Right kidney (tissue), 9 donors: ENCODE measurements at places on chromosomes 6 and 20.

- DNase-seq = no peak
Measured at GRCh38 chr6:119067091-119067490, 11.4 kb downstream of the FAM184A start.

DNA sequence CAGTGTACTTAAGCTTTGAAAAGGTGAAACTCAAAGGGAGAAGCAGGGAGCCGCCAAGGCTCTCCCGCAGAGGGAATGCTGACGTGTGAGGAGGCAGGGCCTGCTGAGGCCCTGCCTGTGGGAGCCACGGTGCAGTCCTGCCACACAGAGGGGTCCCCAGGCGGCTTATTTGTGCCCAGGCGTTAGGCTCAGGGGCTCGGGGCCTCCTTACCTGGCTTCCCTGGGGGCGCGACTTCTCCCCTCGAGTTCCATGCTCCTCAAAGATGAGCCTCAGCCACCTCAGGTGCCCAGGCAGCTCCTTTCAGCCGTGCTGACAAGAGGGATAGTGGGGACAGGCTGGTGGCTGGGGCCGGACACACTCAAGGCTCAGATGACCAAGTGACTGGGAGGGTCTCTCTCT, 2.2 kb upstream of the KIF25 start:
- DNase-seq = no peak

- DNase-seq = no peak
Measured at GRCh38 chr6:166045860-166046200, 121.8 kb downstream of the TBXT start.

DNA sequence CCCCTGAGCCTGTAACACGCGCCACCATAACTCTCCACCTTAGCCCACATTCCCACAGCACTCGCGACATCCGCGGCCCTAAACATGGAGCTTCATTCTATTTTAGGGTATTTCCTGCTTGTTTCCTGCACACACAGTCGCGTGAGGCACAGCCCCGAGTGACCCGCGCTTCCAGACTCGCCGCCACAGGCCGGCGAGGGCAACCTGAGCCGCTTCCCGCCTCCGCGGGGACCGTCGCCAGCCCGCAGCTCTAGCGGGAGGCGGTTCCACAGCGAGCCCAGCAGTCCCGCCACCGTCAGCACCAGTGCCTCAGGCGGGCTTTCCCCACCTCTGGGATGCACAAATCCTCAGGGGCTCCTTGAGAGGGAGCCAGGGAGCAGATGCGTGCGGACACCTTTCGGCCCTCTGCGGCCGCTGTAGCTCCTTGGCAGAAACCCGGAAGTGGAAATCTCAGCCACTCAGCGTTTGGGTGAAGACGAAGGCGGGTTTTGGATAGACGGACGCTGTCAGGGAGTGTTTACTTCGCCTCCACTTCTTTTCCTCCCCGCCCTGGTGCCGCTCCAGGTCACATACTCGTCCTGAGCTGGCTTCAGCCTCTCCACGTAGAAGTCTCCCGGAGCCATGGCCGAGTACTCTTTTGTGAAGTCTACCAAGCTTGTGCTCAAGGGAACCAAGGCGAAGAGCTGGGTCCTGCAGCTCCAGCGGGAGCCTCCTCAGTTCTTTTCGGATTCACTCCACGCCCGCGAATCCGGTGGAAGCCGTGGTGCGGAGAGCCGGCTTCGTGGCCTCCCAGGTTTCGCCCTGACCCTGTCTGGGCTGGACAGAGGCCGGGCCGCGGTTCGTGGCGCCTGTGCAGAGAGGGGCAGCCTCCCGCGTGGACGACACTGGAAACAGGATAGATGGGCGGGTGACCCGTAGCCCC, 2177.4 kb upstream of the DEFB115 start:
- DNase-seq = no peak

DNA sequence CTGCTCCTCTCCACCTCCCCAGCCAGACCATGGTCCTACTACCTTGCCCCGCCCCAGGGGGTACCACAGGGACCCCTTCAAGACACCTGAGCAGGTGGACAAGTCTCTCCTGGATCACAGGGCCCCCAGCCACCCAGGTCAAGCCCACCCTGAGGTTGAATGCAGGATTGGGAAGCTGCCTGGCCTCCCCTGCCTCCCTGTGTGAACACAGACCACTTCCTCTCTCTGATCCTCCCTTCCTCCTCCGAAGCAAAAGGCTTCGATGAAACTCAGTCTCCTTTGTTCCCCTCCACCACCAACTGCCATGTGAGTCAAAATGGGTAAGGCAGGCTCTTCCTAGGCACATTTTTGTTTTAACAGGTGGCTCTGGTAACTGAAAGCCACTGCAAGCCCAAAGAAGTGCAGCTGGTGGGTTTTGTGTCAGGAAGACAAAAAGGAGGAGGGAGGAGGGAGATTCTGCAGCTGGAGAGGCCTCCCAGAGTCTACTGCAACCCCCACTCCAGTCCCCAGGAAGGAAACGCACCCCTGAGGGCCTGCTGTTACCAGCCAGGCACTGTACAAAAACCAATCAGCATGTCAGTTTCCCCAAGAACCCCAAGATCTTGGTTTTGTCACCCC, 5.4 kb downstream of the ADA start:
- DNase-seq = no peak

DNA sequence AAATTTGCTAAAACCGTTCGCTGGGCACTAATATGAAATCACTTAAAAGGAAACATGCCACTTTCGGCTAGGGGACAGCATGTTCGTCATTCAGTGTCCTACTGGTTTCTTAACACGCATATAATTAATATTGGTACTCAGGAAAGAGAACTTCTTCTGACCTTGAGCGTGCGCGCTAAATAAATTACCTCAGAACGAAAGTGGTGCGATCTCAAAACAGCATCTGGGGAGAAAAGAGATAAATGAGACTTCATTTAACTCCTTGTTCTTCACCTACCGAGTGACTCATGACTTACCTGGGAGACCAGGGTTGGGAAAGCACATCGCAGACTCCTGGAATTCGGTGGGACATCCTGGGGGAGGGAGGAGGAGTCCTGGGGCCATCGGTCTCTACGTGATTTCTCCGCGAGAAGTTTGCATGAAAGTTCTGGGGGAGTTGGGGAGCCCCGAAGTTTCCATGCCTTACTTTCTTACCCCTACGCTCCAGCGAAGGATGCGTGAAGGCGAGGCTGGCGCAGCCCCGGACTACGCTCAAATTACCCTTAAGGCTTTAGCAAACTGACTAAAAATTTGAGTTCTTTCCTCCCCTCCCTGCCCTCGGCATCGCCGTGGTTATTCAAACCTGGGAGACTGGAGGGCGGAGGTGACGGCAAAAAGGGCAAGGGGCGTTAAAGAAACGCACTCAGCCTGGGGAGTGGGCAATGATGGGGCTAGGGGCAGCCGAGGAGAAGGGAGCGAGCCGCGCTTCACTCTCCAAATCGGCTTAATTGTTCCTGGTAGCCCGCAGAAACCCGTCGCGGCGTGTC, 1.1 kb upstream of the BEND6 start:
- DNase-seq = no peak

- no peak for DNase-seq
Measured at GRCh38 chr6:75472885-75473284, 20.7 kb downstream of the FILIP1 start.

DNA sequence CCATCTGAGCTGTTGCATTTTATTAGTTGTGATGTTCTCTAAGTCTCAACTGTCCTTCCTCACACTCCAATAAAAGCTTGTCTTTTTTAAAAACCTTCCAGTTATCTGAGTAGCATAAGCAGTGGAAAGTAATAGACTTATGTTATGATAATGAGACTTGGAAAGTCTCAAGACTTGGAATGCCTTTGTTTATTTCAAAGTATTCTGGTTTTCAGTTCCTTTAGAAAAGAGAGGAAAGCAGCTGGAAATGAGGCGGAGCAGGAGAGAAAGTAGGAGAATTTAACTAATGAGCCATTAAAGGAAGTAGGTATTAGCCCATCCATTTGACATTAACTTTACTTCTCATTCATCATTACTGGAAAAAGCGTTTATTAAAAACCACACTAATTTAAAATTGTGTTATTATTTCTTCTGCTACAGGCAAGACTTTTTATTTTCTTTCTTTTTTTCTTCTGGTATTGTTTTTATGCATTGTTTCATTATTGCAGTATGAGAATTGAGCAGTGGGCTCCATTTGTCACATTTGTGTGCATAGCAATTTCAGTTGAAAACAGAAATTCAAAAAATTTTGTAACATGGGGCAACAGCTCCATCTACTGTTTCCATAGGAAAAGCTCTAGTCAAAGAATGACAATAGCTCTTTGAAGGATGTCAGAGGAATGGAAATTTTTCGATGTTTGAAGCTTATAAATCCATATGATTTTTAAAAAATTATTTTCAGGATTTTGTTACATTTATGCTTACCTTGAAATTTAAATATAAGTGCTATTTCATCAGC, 194.8 kb downstream of the COL9A1 start:
- DNase-seq = no peak

DNA sequence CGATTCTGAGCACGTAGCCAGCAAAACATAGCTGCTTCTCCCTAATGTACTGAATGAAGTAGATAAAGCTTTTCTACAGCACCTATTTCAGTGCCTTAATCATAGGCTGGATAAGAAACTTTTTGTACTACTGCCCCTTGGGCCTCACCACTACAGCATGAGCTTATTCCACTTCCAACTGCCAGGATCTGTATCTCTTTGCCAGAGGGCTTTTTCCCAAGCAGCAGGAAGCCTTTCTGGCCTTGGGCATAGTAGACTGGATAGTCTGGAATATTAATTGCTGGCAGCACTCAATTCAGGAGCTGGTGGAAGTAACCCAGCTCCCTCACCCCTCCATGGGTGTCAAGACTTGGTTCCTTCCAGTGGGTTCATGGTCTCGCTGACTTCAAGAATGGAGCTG, 43.6 kb downstream of the ANKEF1 start:
- DNase-seq = no peak

GRCh38 chr6:53540129-53540692, 4.7 kb downstream of the GCLC start:
- no peak for DNase-seq

DNA sequence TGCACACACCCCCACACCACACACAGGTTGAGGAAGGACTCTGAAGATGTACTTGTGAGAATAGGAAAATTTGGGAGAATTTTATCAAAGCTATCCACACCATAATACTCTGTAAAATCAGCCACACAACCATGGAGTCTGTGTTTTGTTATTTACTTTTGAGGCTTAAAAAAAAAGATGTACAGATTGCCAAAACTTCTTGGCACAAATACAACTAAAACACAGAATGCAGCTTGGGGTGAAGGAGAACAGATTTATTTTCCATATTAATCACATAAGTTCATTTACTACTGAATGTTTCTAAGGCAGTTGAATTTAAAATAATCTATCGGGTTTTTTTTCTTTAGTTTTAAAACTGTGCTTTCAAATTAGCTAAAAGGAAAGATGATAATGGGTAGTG, 32.8 kb upstream of the KCNQ5 start:
- no peak for DNase-seq

GRCh38 chr20:39853636-39854035, 835.4 kb downstream of the MAFB start:
- DNase-seq = no peak

GRCh38 chr6:4971851-4972250, 32.0 kb downstream of the RPP40 start:
- DNase-seq = no peak

DNA sequence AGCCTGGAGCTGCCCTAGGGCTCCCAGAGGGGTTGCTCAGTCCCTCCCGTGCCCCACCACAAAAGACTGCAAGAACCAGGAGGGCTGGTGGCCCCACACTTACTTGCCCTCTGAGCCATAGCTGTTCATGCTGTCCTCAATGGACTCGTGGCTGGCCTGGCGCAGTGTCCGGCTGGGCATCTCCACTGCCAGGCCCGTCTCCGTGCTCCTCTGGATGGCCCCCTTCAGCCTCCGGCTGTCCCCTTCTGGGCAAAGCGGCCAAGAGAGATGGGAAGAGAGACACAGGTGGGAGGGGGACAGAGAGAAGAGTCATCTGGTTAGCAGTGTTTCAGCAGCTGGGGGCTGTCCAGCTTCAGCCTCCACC, 25.5 kb downstream of the KCNK15 start:
- DNase-seq = no peak

DNA sequence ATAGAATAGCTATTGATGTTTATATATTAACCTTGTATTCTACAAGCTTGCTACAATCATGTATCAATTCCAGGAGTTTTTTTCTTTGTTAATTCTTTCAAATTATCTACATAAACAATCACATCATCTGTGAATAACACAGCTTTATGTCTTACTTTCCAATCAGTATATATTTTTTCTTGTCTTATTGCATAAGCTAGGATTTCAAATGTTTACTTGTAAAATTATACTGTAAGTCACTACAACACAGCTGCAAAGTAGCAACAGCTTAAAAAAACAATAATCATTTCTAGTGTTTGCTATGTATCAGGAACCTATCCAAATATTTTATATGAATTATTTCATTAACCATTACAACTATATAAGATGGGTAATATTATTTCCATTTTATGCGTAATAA, 270.4 kb downstream of the KIF16B start:
- DNase-seq = no peak

- no peak for DNase-seq
Measured at GRCh38 chr6:36289281-36289878, 19.5 kb downstream of the PNPLA1 start.

DNA sequence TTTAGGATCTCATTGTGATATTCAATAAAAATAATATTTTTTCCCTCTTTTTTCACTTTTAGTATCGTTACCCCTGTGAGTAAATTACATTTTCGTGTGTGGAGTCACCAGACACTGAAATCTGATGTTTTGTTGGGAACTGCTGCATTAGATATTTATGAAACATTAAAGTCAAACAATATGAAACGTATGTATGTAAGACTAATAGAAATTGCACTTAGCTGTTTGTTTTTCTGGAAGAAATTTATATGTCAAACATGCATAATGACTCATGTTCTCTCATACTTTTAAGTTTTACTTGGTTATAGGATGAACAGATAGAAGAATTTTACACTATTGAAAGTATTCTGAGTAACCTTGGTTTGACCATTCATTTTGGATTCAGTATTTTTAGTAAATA, 49.4 kb downstream of the ITCH start:
- DNase-seq = no peak

GRCh38 chr6:156801712-156802111, 24.5 kb downstream of the ARID1B start:
- no peak for DNase-seq

DNA sequence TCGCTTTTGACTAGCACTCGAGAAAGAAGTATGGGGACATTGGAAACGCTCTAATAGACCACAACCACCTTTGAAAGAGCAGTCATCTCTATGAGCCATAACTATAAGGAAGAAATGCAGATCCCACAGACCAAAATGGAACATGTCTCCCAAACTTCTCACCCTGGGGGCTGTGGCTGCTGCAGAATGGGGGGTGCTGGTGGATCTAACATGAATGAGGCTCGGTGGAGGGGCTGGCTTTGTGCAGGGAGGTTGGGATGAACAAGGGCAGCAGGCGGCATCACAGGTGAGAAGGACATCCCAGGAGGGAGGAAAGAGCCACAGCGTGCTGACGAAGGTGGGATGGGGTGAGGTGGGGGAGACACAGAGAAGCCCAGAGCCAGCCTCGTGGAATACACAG, 10.5 kb upstream of the CCR6 start:
- DNase-seq = no peak

- DNase-seq = no peak
Measured at GRCh38 chr20:24739746-24740145, 209.3 kb upstream of the CST7 start.

GRCh38 chr6:139736325-139736906, 362.0 kb upstream of the CITED2 start:
- no peak for DNase-seq

- no peak for DNase-seq
Measured at GRCh38 chr20:53698371-53698978, 104.8 kb upstream of the ZNF217 start.
